ENCODE measurements at places on chromosomes 16 and 17. TPM values are rescaled to one million over a fixed set of nuclear protein-coding genes. Genes with fewer than 3 reads are reported as not detected.

SNAI3 gene
- 0.97 TPM for total RNA-seq

FOXN1 gene
- not detected for total RNA-seq

GP1BA gene
- total RNA-seq = not detected

SERPINF2 gene
- total RNA-seq = 1.2 TPM

TBC1D3B gene
- total RNA-seq = 3.3 TPM

Measured in cardiac septum (tissue), 1 donor.